Liver (tissue), 10 donors: ENCODE measurements at places on chromosomes 12 and 14. TPM values are rescaled to one million over a fixed set of nuclear protein-coding genes. Genes with fewer than 3 reads are reported as not detected.

DNA sequence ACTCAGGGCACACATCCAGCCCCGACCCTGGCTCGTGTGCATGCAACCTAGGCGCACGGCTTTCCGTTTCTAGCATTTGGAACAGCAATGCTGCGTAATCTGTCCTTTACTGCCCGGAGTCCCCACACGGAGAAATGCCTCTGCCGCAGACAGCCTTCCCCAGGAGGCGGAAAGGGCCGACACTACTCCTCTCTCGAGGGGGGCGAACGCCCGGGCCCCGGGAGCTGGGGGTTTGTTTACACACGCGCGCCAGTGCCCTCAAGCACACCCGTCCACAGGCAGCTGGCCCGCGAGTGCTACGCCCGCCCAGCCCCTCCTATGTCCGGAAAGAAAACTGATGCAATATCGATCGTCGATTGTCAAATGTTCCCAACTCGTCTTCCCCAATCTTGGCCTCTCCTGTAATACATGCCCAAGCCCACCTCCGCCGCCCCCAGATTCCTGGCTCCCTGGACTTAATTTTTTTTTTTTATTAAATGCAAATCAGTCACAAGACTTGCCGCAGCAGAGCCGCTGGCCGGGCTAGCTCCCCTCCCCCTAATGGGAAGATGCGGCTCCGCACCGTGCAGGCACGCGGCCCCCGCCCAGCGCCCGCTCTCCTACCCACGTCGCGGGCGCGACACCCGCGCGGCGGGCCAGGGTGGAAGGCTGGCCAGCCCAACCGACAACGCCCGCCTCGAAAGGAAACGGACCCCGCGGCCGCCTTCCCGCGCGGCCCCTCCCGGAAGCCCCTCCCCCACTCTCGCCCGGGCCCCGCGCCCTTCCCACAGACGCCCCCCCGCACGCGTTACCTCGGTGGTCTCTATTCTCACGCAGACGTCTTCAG is 642 bp downstream of the SLC38A2 start:
- peak; percentile 69 for DNase-seq

DNA sequence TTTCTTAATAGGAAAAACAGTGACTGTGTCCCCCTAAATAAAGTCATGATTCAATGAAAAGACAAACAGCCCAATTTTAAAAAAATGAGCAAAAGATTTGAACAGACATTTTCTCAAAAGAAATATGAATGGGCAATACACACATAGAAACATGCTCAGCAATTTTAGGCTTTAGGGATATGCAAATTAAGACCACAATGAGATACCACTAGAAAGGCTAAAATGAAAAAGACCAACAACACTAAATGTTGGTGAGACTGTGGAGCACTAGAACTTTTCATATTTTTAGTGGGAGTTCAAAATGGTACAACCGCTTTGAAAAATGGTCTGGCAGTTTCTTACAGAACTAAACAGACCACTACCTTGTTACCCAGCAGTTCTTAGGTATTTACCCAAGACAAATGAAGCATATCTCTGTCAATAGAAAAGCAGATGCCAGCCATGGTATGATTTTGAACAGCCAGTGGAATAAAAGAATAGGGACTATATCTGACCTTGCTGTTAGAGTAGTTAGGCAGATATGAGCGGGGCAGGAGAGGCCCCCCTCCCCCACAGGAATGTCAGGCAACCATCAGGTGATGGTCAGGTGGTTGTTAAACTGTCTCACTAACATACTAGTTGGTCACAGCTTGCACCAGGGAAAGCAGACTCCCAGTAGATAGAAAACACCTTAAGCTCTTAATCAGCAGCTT is 108.8 kb downstream of the PRKCH start:
- no peak for DNase-seq

GRCh38 chr12:3554371-3555115 is 63.5 kb downstream of the PRMT8 start:
- DNase-seq: no peak

GRCh38 chr14:49992901-49993339 is 100.0 kb downstream of the ARF6 start:
- no peak for DNase-seq

GRCh38 chr12:67541625-67541991 is 106.9 kb upstream of the DYRK2 start:
- no peak for DNase-seq

DNA sequence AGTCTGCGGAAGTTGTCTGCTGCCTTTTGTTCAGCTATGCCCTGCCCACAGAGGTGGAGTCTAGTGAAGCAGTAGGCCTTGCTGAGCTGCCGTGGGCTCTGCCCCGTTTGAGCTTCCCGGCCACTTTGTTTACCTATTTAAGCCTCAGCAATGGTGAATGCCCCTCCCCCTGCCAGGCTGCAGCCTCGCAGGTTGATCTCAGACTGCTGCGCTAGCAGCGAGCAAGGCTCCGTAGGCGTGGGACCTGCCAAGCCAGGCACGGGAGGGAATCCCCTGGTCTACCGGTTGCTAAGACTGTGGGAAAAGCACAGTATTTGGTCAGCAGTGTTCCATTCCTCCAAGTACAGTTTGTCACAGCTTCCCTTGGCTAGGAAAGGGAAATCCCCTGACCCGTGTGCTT is 143.6 kb downstream of the DYRK2 start:
- no peak for DNase-seq

DNA sequence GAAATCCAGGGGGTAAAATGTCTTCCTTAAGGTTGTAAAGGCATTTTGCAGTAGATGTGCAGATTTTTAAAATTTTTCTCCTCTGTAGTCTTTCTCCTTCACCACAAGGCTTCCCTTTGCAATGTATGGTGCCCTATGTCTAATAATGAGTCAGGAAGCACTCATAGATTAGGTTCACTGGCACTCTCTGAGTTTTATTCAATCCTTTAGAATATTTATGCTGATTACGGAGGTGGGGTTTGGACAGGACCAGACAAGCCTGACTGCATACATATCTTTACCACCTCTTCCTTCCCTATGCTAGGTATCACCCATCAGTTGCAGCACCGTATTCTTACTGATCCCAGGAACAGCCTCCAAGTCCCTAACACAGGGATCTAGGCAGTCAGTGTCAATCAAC is 99.5 kb downstream of the NEDD1 start:
- no peak for DNase-seq

Gene ATG101
- polyA plus RNA-seq: 31.8 TPM

Gene AKAP6
- 0.42 TPM for polyA plus RNA-seq

Gene B3GNT4
- 0.43 TPM for polyA plus RNA-seq

Gene GPR162
- 2.4 TPM for polyA plus RNA-seq
